ENCODE measurements at places on chromosomes 4 and X. TPM values are rescaled to one million over a fixed set of nuclear protein-coding genes. Genes with fewer than 3 reads are reported as not detected.

Gene COX7B2
- not detected for total RNA-seq

Gene WDR17
- total RNA-seq = 0.58 TPM

Gene NAA11
- total RNA-seq = not detected

Gene SRPX
- 132 TPM for total RNA-seq

Gene SPANXC
- total RNA-seq = not detected

Gene F8A1
- 0.19 TPM for total RNA-seq

Gene AREG
- total RNA-seq = 5.9 TPM

Data from regular cardiac myocyte (primary cell).